ENCODE measurements at places on chromosomes 3 and 15.

DNA sequence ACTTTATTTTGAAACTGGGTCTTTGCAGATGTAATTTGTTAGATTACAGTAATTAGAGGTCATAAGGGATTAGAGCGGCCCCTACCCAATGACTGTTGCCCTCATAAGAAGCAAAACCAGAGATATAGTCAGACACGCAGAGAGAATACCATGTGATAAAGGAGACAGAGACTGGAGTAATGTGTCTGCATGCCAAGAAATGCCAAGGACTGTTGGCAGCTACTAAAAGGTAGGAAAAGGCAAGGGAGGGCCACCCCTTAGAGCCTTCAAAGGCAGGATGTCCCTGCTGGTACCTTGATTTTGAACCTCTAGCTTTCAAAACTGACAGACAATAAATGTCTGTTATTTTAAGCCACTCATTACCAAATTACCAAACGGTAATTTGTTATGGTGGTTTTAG is 548.2 kb downstream of the FHIT start:
- no peak for DNase-seq

GRCh38 chr3:86794361-86795065 is 196.4 kb downstream of the VGLL3 start:
- no peak for DNase-seq

- DNase-seq: no peak
These were observed 50.2 kb upstream of the THBS1 start for GRCh38 chr15:39530480-39531342.

GRCh38 chr15:73688455-73688854 is 4.3 kb downstream of the CD276 start:
- DNase-seq: no peak

DNA sequence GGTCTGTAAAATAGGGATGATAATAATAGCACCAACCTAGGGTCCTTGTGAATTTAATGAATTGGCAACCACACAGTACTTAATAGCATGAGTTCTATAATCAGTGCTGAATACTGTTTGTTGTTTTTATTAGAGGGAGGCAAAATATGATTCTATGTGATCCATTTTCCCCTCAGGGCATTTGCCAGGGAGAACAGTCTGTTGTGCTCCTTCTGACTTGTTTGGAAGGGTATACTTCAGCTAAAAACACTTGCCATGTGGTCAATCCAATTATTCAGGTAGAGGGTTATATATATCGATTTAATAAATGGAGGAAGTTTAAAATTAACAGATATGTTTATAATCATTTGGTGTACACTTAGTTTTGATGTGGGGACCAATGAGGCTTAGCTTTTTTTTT is 305.3 kb downstream of the CHST2 start:
- no peak for DNase-seq

DNA sequence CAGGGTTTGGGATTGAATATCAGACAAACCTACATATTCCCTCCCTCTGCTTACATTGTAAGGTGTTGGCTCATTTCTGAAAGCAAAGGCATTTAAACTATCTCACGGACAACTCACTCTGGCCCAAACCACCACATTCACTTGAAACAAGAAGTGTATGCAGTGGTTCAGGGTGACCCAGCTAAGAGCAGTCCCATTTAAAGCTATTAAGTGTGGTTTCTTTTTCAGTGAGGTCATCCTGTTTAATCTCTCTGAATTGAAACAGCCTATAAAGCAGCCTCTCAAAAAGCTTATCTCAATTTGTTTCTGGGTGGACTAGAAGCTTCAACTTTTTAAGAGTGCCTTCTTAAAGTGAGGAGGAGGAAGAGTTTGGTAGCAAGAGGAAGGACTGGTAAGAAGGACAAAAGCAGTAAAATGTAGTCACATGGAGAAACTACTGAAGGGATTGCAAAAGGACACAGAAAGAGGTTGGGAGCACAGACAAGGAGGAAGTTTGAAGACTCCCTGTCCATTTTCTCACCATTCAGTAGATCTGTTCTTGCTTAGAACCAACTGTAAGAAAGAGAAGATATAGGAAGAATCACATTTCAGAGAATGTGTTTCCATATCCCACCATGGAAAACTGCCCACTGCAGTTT is 151.6 kb downstream of the TMCO5A start:
- DNase-seq: no peak

- DNase-seq: no peak
These were observed 7.6 kb upstream of the SLC12A8 start for GRCh38 chr3:125220183-125220582.

GRCh38 chr15:44661576-44661975 is 1.9 kb downstream of the SPG11 start:
- no peak for DNase-seq

DNA sequence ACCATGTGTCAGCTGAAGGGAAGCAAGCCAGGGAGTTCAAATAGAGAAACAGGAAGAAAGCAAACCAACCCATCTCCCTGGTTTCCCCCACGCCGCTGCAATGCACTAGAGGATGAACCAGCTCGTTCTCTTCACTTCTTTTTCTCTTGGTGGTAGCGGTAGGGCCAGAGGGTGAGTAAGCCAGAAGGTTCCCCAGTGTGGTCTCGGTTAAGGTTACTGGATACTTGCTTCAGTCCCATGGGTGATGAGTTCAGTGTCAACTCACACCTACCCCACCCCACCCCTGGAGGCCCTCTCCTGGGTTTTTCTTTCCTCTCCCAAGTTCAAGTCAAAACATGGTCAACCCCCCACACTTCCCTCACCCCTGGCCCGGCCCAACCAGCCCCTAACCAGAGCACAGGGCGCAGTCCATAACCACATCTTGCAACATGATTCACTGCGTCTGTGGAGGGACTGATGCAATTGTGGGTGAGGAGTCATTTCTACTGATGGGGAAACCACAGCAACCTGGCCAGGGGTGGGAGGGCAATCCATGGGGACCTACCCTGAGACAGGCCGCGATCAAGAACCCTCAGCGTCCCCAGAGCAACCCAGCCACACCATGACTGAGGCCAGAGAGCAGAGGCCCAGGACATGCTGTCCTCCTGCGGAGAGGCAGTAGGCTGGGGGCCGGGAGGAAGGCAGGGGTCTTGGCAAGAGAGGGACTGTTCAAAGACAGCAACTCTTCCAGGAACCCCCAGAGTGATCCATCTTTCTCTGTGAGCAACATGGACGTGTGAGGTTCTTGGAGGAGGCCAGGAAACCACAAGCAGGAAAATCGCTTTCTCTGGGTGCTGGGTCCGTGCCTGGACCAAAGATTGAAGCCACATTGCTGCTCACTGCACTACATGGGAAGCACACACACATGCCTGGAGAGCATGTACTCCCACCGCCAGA is 276.6 kb downstream of the UACA start:
- no peak for DNase-seq

DNA sequence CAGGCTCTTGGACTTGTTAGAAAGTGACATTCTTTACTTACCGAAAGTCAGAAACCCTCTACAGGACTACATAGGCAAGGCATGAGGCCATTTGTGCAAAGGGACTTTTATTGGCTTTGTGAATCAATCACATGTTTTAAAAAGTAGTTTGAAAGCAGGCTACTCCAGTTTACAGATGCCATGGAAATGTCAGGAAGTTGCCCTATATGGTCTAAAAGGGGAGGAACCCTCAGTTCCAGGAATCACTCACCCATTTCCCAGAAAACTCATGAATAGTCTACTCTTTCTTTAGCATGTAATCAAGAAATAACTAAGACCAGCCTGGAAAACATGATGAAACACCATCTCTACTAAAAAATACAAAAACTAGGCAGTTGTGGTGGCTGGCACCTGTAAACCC is 51.0 kb upstream of the MKRN3 start:
- DNase-seq: no peak

GRCh38 chr3:37609181-37610110 is 252.2 kb upstream of the CTDSPL start:
- no peak for DNase-seq

- DNase-seq: peak; percentile 1
These were observed 428.7 kb upstream of the EPHA3 start for GRCh38 chr3:88678747-88679146.

- no peak for DNase-seq
These were observed 3.4 kb upstream of the TPM1 start for GRCh38 chr15:63038926-63039673.

- DNase-seq: no peak
These were observed 347.2 kb upstream of the UMPS start for GRCh38 chr3:124383051-124383450.

GRCh38 chr3:126320517-126321293 is 36.5 kb downstream of the KLF15 start:
- no peak for DNase-seq

Data from H1 (cell line).